ENCODE measurements at places on chromosomes 11 and 22. TPM values are rescaled to one million over a fixed set of nuclear protein-coding genes. Genes with fewer than 3 reads are reported as not detected.

SHISAL1 gene
- not detected for total RNA-seq

SERHL2 gene
- 0.84 TPM for total RNA-seq

GNAZ gene
- 0.92 TPM for total RNA-seq

CARNS1 gene
- total RNA-seq = 4.6 TPM

OR6T1 gene
- not detected for total RNA-seq

C11orf16 gene
- total RNA-seq = not detected

ME3 gene
- 17.0 TPM for total RNA-seq

TSPAN18 gene
- 2.8 TPM for total RNA-seq

DNAJB7 gene
- total RNA-seq = not detected

All from gastrocnemius medialis (tissue), 4 donors.